Naive thymus-derived CD8-positive, alpha-beta T cell (primary cell): ENCODE measurements at places on chromosomes 7 and 10.

GRCh38 chr7:20510573-20510900 is 104.9 kb upstream of the ABCB5 start:
- DNase-seq, result no peak

- DNase-seq, result no peak
Measured at GRCh38 chr10:68095153-68095552, 14.1 kb upstream of the MYPN start.

- no peak for DNase-seq
Measured at GRCh38 chr10:78563314-78563713, 505.5 kb upstream of the ZMIZ1 start.

DNA sequence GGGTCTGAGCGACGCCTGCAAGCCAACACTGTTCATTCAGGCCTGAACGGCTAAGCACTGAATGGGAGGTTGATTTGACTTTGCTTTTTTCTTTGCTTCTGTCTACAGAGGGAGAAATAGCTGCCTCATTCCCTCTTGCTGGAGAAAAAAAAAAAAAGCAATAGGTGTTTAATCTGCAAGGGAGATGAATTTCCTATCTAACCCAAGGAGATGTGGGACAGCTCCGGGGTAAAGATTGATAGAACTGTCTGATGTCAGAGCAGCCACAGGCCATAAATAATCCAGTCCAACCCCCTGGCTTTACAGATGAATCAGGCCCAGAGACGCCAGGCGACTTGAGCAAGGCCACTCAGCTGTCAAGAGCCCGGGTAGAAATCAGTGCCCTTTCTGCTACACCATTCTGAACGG is 168.0 kb downstream of the ARHGAP12 start:
- no peak for DNase-seq

- DNase-seq, result no peak
Measured at GRCh38 chr10:34826221-34826620, 11.1 kb upstream of the PARD3 start.

DNA sequence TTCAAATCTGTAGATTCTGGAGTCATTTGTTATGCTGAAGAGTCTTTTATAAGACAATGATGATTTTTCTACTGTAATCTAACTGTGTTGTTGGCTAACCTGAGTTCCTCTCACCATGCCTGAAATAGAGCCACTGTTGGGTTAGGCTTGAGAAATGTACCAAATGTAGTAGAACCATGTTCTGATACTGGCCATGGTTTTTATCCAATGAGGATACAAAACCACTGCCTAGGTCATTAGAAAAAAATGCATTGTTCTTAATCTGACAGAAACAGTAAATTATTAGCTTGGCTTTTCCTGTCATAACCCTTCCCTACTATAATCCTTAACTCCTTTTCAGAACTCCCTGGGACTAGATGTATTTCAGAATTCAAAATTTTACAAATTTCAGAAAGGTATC is 86.6 kb downstream of the RAPGEF5 start:
- DNase-seq, result no peak

DNA sequence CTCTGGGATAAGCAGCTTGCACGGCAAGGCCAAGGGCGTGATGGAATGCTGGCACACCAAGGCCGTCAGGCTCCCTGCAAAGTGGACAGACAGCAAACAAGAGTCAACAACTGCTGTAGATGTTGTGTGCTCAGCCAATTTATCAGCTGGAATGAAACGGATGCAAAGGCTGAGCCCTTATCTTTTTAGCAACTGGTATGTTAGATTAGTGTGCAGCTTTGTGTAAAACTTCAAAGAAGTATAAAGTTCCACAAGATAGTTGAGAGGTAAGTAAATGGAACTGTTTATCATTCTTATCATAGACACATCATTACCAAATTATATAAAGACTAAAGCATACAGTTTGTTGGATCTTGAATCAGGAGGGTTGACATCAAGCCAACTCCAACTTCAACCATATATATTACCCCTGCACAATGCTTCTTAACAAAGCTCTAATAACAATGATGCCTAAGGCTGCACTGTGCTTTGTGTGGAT is 289.0 kb downstream of the TNS3 start:
- no peak for DNase-seq
